NCI-H460 (cell line): ENCODE measurements at places on chromosomes 7 and 10. TPM values are rescaled to one million over a fixed set of nuclear protein-coding genes. Genes with fewer than 3 reads are reported as not detected.

- no peak for DNase-seq
These were observed 41.6 kb downstream of the NET1 start for GRCh38 chr10:5453749-5454489.

DNA sequence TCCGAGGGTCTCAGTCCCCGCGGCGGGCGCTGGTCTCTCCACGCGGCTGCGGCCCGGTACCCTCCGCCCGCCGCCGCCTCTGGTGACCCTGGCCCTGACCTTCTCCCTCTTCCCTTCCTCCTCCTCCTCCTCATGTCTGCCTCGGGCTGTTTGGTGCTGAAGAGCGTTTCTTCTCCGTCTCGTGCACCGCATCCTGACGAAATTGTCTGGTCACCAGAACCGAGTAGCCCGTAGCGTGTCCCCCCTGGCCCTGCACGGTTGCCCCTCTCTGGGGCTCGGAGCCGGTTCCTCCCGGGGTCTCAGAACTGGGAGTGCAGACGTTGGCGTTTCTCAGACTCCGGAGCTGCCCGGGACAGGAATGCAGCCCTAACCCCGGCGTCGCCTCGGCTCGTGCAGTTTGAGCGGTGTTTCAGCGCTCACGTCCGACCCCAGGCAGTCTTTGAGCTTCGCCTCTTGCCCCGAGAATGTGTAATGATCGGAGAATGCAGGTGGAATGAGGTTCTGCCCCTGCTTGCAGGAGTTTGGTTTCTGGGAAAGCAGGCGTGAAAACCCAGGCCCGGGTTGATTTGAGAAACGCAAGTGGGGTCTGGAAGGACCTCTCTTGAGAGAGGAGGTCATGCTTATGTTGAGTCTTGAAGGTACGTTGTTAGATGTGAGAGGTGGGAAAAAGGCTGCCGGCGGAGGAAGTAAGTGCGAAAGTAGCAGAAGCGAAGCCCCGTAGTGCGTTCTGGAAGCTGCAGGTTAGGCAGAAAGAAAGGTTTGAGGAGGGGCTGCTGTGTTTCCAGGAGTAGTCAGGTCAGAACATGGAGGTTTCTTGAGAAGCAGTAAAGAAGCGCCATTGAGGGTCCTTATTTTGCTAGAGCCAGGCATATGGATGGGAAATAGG lies 743 bp downstream of the RBM17 start:
- DNase-seq = no peak

DNA sequence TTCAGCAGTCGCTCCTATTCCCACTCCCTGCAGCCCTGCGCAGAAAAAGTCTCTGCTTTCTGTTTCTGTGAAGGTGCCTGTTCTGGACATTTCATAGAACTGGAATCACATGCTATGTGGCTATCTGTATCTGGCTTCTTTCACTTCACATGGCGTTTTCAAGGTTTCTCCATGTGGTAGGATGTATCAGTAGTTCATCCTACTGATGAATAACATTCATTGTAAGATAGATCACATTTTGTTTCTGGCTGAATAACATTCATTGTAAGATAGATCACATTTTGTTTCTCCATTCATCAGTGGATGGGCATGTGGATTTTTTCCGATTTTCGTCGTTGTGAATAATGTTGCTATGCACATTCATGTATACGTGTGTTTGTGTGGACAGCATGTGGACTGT lies 44.5 kb downstream of the HSPA12A start:
- DNase-seq = no peak

DNA sequence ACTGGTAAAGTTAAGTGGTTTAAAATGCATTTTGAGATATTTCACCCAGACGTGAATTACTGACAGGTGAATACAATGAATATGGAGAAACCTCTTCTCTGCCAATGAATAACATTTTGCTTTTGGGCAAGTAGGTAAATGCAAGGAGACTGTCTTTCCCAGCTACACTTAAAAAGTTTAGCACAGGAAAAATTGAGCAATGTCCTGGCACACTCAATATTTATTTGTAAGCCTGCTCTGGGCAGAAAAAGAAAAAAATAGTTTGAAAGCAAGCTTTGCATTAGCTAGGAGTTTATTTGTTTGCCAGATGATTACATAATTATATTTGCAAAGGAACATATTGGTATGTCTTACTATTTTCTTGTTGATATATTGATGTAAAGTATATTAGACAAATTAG lies 624.2 kb downstream of the ACTR3B start:
- no peak for DNase-seq

- no peak for DNase-seq
These were observed 27.5 kb upstream of the AMZ1 start for GRCh38 chr7:2660359-2661095.

DNA sequence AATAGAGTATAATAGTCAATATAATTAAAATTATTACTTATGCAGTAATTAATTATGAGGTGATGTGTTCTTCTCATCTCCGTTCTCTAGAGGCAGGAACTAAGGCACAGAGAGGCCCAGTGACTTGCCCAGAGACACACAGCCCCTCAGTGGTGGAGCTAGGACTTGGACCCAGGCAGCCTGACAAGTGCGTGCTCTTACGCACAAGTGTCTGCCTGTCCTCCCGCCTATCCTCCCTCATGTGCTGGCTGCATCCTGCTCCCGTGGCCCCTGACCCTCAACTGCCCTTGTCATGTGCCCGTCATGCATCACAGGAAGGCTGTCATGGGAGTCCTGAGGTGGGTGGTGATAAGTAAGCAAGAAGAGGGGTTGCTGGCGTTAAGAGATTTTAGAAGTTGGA lies 14.3 kb downstream of the IL2RA start:
- DNase-seq = no peak

DNA sequence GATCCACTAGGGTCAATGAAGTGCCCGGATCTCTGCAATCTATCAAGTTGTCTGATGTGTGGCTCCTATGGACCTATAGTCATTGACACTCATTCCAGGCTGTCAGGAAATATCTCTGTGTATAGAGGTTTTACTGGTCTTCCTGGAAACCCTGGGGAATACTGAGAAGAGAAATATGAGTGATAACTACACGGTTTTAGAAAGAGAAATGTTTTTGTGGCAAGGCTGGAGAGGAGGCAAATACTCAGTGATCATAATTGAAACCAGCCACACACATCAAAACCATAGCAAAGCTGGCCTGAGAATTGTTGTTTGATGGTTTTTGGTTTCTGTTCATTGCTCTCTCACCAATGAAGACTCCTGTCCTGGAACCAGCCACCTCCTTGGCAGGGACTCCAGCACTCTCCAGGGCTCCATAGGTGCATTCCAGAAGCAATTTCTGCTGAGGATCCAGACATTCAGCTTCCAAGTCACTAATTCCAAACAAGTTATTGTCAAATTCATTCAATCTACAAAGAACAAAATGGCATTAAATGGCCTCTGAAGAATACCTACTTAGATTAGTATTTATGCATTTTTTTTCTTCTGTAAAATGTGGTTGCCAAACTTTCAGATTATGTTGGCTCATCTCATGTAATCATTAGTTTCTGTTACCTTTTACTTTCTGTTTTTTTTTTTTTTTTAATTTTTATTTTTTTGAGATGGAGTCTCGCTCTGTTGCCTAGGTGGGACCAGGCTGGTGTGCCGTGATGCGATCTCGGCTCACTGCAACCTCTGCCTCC lies 108.6 kb upstream of the ABI1 start:
- no peak for DNase-seq

- no peak for DNase-seq
These were observed 59.4 kb upstream of the MXI1 start for GRCh38 chr10:110147961-110148360.

DNA sequence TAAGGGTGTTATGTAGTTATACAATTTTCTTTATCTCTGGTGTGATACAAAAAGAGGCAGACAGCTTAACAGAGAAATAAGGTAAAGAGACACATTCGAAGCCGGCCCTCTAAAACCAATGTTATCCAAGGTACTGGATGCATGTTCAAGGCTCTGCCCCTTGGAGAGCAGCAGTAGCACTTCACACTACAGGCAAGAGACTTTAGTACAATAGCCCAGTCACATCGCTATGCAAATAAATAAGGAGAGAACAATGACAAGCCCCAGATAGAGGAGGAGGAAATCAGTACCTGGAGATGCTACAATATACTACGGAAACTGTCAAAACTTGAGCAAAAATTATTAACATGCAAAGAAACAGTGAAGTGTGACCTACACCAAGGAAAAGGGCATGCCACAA lies 111.1 kb downstream of the ITGB1 start:
- DNase-seq = no peak

The GIMAP4 gene
- not detected in 2 replicates for total RNA-seq

The ZNF488 gene
- not detected in 2 replicates for total RNA-seq

GRCh38 chr7:66669088-66669487 lies 40.4 kb downstream of the KCTD7 start:
- no peak for DNase-seq

The TEX36 gene
- total RNA-seq = not detected in 2 replicates

The VSTM4 gene
- total RNA-seq = not detected in 2 replicates

GRCh38 chr7:156635529-156636385 lies 4.8 kb upstream of the RNF32 start:
- DNase-seq = no peak
